ENCODE measurements at places on chromosomes 12 and 14. TPM values are rescaled to one million over a fixed set of nuclear protein-coding genes. Genes with fewer than 3 reads are reported as not detected.

GRCh38 chr12:116650062-116650461, 87.8 kb downstream of the SPRING1 start:
- no peak for DNase-seq

Gene IFNG-AS1
- 0.42 TPM for polyA plus RNA-seq

GRCh38 chr12:120649442-120650232, 9.2 kb downstream of the CABP1 start:
- DNase-seq, result peak; percentile 68

Gene ANKRD9
- 2.2 TPM for polyA plus RNA-seq

Gene TMEM263
- polyA plus RNA-seq, result 9.6 TPM

Gene GLT1D1
- 0.41 TPM for polyA plus RNA-seq

DNA sequence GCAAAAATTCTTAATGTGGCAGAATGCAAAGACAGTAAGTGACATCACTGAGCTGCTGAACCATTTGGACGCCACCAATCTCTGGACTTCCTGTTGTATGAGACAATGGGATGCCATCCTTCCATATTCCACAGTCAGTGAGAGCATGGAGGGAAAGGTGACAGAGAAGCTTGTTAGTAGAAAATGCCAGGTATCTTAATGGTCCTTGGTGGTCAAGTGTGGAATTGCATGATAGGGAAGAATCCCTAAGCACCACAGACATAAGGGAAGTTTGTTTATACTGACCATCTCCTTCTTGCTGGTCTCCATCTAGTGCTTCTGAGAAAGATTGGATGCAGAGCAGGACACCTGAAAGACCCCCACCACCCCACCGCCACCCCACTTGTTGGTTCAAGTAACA, 1410.0 kb upstream of the TMEM132C start:
- no peak for DNase-seq

Gene TMEM179
- not detected for polyA plus RNA-seq

DNA sequence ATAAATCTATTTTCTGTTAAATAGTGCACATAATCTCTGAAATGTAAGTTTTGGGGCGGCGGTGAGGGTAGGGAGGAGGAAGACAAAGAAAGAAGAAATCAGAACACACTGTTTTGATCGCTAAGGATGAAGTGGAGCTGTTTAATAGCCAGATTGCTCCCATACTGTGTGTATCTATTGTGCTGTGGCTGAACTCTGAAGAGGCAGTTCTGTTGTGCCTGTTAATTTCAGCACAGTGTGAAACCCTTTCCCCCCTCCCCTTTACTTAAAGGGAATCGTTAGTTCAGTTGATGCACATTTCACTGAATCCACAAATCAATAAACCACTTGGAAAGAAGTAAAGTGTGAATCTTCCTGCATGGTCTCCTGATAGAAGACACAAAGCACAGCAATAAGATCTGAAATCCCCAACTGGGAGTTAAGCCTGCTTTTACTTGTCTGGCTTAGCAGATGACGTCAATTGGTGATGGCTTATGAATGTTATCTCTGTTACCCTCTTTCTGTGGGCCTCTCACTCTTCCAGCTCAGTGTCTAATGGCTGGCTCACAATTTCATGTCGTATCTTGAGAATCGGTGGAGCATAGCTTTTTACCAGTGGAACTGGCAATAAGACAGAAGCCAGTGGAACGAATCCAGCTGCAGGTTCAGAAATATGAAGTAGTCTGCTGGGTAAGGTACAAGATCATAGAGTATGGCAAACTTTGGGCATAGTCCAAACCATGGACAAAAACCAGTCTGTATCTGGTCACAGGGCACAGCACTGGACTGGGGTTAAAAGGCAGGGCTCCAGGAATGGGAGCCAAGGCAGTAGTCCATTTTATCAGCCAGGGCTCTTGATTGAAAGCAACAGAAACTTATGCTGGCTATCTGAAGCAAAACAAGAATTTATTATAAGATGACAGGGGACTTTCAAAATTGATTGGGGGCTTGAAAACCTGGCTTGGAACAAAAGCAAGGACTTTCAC, 413.5 kb upstream of the SEL1L start:
- DNase-seq, result no peak

- DNase-seq, result no peak
Measured at GRCh38 chr12:39503439-39503838, 60.5 kb upstream of the KIF21A start.

GRCh38 chr12:11767798-11768197, 118.3 kb downstream of the ETV6 start:
- DNase-seq, result no peak

- DNase-seq, result no peak
Measured at GRCh38 chr12:22016982-22017381, 29.0 kb upstream of the CMAS start.

GRCh38 chr14:80358112-80358511, 146.8 kb upstream of the DIO2 start:
- no peak for DNase-seq

DNA sequence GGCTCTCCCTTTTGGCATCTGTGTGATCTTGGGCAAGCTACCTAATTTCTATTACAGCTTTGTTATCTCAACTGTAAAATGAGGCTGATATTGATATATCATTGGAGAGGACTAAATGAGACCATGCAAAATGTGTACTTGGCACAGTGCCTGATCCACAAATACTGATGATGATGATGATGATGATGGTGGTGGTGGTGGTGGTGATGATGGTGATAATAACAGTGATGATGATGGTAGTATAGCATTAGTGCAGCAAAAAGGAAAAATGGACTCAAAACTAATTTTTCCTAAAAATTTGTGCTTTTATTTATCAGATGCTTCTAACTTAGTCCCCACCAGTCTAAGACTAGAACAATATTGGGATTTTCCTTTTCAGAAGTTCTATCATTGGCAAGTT, 70.7 kb downstream of the KCNMB4 start:
- no peak for DNase-seq

GRCh38 chr12:123696207-123696606, 15.9 kb upstream of the ATP6V0A2 start:
- DNase-seq, result no peak

DNA sequence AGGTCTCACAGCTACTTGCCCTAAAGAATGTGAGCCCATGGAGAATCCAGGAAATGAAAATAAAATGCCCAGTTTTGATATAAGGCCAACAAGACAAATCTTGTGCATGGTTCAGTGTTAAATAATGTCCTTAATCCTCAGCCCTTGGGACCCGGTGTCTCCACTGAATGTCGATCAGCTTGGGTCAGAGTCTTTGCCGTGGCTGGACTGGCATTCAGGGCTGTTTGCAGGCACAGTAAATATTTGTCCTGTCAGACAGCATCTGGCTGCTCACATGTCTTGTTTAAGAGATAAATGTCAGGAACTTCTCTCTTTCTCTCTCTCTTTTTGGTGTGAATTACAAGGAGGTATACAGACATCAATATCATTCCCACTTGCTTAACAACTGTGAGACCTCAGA, 452.5 kb downstream of the FUT8 start:
- no peak for DNase-seq

DNA sequence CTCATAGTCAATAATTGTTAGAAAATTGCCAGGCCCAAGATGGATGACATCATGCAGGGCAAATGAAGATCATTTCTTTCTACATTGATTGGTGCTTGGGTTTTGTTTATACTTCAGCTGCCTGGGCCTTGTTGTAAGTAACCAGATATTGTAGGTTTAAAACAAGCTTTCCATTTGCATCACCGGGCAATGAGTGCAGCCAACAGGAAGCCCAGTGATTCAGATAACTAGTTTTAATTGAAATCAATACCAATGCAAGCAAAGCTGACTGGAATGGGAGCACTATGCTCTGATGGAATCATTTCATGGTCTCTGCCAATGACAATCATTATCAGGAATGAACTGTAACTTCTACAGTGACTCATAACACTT, 279.3 kb downstream of the DUSP6 start:
- no peak for DNase-seq
